ENCODE measurements at places on chromosomes 4 and X. TPM values are rescaled to one million over a fixed set of nuclear protein-coding genes. Genes with fewer than 3 reads are reported as not detected.

IL13RA1 gene
- total RNA-seq: 52.4 TPM

SPIN3 gene
- 20.1 TPM for total RNA-seq

MBNL3 gene
- 13.8 TPM for total RNA-seq

ETDA gene
- not detected for total RNA-seq

MND1 gene
- not detected for total RNA-seq

MAGEE2 gene
- total RNA-seq: not detected

CLDN34 gene
- not detected for total RNA-seq

Measured in tibial nerve (tissue), 4 donors.